GM23248 (cell line): ENCODE measurements at places on chromosomes 4 and X. TPM values are rescaled to one million over a fixed set of nuclear protein-coding genes. Genes with fewer than 3 reads are reported as not detected.

SYN1 gene
- total RNA-seq: not detected in 2 replicates

GRCh38 chrX:38311743-38312142, 15.6 kb downstream of the RPGR start:
- DNase-seq: no peak
- no peak overlapping the region for H3K4me3 ChIP-seq
- H3K27me3 ChIP-seq: no peaks in the 10 kb centered on the region
- peaks cover 19% of the 10 kb centered on the region for H3K4me1 ChIP-seq
- no peak overlapping the region for H3K27ac ChIP-seq

DNA sequence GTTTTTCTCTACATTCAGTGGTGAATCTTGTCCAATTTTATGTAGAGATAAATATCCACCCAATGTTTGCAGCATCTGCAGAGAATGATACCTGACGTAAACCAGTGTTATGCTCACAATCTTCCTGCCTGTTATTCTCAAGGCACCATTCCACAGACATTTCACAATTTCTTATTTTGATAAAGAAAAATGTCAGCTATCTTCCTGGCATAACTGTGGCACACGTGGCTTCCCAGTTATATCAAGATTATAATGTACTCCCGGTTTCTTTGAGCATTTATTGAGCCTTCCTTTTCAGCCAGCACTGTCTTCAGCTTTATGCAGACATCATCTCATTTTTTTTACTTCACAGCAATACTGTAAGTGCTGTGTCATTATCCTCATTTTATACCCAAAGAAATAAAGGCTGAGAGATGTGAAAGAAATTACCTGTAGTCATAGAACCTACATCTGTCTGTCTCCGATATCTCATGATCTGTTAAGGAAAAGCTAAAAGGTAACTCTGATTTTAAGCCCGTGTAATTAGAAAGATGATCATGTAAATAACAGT, 1300.8 kb upstream of the TENM3 start:
- DNase-seq: no peak
- no peaks in the 10 kb centered on the region for H3K4me1 ChIP-seq
- H3K36me3 ChIP-seq: no peaks in the 10 kb centered on the region

DNA sequence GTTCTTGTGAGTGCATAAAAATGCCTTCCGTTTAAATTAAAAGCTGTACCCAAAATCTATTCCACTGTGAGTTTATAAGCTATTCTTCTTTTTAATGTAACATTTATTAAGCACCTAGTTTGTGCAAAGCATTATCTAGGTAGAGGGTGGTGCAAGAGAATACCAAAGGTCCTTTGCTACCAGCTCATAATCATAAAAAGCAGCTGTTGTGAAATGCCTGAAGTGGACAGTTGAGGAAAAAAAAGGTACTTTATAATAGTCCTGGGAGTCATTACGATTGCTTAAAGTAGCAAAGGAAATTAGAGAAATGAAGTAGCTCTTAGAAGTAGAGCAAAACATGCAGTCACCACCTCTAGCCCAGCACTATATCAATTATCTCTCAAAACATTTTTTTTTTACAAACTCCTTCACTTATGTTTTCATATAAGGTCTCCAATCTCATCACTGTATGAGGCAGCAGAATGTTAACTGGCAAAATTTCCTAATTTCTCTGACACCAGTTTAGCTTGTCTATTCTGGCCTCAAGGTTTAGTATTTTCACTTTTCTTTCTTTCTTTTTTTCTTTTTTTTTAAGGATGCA, 2.1 kb downstream of the MBNL3 start:
- no peak for DNase-seq
- H3K4me3 ChIP-seq: no peak overlapping the region
- 0 out of 2 replicates have a peak, but pooled peaks cover 8% of the 10 kb centered on the region for H3K27me3 ChIP-seq
- H3K36me3 ChIP-seq: no peaks in the 10 kb centered on the region
- H3K4me1 ChIP-seq: peaks cover 5% of the 10 kb centered on the region; the same call in 1 of the 2 replicates

FAAH2 gene
- total RNA-seq: 0.11 TPM in 1 of 2 replicates, not detected in the other

DNA sequence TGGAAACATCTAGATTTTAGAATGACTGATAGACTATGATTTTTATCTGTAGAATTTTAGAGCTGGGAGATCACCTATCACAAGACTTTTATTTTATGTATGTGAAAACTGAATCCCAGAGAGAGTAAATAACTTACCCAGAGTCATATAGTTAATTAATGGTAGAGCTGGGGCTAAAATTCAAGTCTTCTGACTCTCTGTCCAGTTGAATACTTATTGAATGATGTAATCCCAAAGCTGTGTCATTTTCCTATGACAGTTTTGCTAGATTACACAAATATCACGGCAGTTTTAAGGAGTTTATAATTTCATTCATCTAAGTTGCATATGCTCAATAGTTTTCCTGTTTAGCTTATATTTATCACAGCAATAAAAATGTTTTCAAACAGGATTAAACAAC, 6.7 kb downstream of the NRK start:
- H3K4me3 ChIP-seq: no peak overlapping the region
- H3K4me1 ChIP-seq: no peaks in the 10 kb centered on the region
- DNase-seq: no peak
- H3K27me3 ChIP-seq: no peaks in the 10 kb centered on the region
- no peaks in the 10 kb centered on the region for H3K36me3 ChIP-seq

- no peaks in the 10 kb centered on the region for H3K4me1 ChIP-seq
- no peaks in the 10 kb centered on the region for H3K27me3 ChIP-seq
- H3K27ac ChIP-seq: no peak overlapping the region
- no peak overlapping the region for H3K4me3 ChIP-seq
- DNase-seq: no peak
- H3K36me3 ChIP-seq: no peaks in the 10 kb centered on the region
These were observed 15.2 kb downstream of the BLTP1 start for GRCh38 chr4:122167369-122167768.

TLL1 gene
- total RNA-seq: not detected in 2 replicates

PAGE4 gene
- not detected in 2 replicates for total RNA-seq

GRCh38 chrX:42751573-42751972, 26.4 kb downstream of the PPP1R2C start:
- H3K4me1 ChIP-seq: no peaks in the 10 kb centered on the region
- no peak overlapping the region for H3K27ac ChIP-seq
- DNase-seq: peak; percentile 45
- no peaks in the 10 kb centered on the region for H3K36me3 ChIP-seq

DNA sequence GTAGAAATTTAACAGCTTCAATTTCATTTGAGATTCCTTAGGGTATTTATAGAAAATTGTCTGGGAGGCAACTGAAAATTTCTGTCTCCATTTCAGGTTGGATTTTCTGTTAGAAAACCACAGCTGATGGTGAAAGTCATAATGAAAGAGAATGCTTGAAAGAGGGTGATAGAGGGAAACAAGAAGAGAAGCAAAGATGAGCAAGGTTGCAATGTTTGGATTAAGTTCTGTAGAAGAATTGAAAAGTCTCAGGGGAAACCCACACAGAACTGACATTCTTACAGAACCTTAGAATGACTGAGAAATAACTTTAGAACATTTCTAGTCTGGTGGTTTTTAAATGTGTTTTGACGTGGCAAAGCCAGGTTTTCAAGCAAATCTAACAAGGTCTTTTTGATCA, 14.7 kb downstream of the GBA3 start:
- H3K4me1 ChIP-seq: no peaks in the 10 kb centered on the region
- H3K4me3 ChIP-seq: no peak overlapping the region
- H3K27me3 ChIP-seq: peaks cover 4% of the 10 kb centered on the region; the same call in 1 of the 2 replicates
- DNase-seq: no peak

SYTL4 gene
- 3.2 and 4.6 TPM in 2 replicates for total RNA-seq

ENPP6 gene
- not detected in 2 replicates for total RNA-seq

GAGE12F gene
- not detected in 2 replicates for total RNA-seq

- no peaks in the 10 kb centered on the region for H3K36me3 ChIP-seq
- peaks cover 15% of the 10 kb centered on the region for H3K4me1 ChIP-seq
- DNase-seq: peak; percentile 17
- H3K4me3 ChIP-seq: no peak overlapping the region
- H3K27ac ChIP-seq: no peak overlapping the region
- no peaks in the 10 kb centered on the region for H3K27me3 ChIP-seq
These were observed 45.2 kb upstream of the TRIM2 start for GRCh38 chr4:153159016-153159415.

- H3K4me1 ChIP-seq: no peaks in the 10 kb centered on the region
- DNase-seq: no peak
- H3K4me3 ChIP-seq: no peak overlapping the region
- H3K36me3 ChIP-seq: no peaks in the 10 kb centered on the region
- H3K27ac ChIP-seq: no peak overlapping the region
These were observed 467.8 kb downstream of the PCDH7 start for GRCh38 chr4:31187979-31188378.

CXCR3 gene
- total RNA-seq: not detected in 2 replicates

- H3K27me3 ChIP-seq: no peaks in the 10 kb centered on the region
- peak overlapping the region; percentile 81 for H3K4me3 ChIP-seq
- H3K27ac ChIP-seq: peak overlapping the region; percentile 97
These were observed 5.6 kb upstream of the KANTR start for GRCh38 chrX:53088136-53088974.

DNA sequence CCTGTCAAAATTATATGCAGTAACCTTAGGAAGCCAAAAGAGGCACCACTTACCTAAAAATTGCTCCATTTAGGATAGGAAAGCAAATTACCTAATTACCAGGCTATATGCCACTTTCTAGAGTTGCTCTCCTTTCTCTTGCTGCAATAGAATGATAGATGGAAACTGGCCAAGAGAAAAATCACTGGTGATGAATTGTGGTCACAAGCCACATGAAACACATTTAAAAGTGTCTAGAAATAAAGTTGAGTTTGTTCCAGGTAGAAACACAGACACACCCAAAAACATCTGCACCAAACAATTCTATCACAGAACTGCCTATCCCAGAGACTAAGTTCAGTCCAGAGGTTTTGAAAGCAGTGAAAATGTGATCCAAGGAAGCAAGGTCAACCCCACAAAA, 337.7 kb downstream of the PCDH19 start:
- no peak overlapping the region for H3K4me3 ChIP-seq
- no peaks in the 10 kb centered on the region for H3K36me3 ChIP-seq
- H3K27me3 ChIP-seq: no peaks in the 10 kb centered on the region
- no peak overlapping the region for H3K27ac ChIP-seq
- no peaks in the 10 kb centered on the region for H3K4me1 ChIP-seq

DUX4 gene
- total RNA-seq: not detected in 2 replicates

GRCh38 chr4:83947125-83947829, 411.4 kb downstream of the GPAT3 start:
- no peak overlapping the region for H3K4me3 ChIP-seq
- no peak for DNase-seq
- no peak overlapping the region for H3K27ac ChIP-seq
- no peaks in the 10 kb centered on the region for H3K36me3 ChIP-seq

GRCh38 chrX:10387011-10387410, 230.2 kb downstream of the CLCN4 start:
- peak; percentile 55 for DNase-seq
- H3K27ac ChIP-seq: no peak overlapping the region
- no peaks in the 10 kb centered on the region for H3K36me3 ChIP-seq
- H3K27me3 ChIP-seq: no peaks in the 10 kb centered on the region

ZNF711 gene
- total RNA-seq: 0.38 and 0.43 TPM in 2 replicates
